ENCODE measurements at places on chromosomes 12 and 14.
A peak's percentile ranks its signal among the peaks of the same experiment; 100 is the strongest.

DNA sequence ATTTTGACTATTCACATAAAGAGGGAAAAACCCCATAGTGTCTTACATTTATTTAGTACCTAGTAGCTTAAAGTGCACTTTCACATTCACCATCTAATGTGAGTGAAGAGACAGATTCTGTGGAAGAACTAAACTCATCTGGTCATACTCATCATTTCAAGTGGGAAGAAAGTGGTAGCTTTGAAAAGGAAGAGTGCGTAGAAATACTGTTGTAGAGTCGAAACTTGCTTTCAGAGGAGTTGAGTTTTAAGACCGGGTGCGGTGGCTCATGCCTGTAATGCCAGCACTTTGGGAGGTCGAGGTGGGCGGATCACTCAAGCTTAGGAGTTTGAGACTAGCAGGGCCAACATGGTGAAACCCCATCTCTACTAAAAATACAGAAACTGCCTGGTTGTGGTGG lies 222.2 kb downstream of the ERC1 start:
- DNase-seq: no peak

GRCh38 chr12:8678661-8679111 lies 16.1 kb upstream of the MFAP5 start:
- DNase-seq: peak; percentile 56

DNA sequence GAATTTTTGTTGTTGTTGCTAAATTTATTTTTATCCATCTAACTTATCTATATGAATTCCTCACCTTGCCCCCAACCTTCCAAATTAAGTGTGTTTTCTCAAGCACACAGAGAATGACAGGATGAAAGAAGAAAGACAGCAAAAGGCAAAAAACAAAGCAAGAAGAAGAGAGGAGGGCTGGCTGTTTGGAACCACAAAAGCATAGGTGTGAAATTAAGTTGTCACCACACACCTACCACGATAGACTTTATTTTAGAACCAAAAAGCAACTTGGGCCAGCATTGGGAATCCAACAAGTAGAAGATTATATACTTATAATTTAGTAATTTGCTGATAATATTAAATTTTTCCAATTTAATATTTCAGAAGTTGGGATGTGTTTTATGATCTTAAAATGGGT lies 58.7 kb upstream of the REP15 start:
- DNase-seq: no peak

DNA sequence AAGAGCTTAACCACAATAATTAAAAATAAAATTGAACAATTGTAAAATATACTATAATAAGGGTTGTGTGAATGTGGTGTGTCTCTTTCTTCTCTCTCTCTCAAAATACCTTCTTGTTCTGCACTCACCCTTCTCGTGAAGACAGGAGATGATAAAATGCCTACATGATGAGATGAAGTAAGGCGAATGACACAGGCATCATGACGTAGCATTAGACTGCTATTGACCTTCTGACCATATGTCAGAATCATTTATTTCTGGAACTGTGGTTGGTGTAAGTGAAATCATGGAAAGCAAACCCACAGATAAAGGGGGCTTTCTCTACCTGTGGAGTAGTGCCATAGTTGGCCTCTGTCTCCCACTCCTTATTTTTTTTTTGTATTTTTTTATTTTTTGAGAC lies 37.8 kb upstream of the NUAK1 start:
- DNase-seq: no peak

- DNase-seq: no peak
Observed at GRCh38 chr12:93144109-93144508, 215.0 kb upstream of the EEA1 start.

DNA sequence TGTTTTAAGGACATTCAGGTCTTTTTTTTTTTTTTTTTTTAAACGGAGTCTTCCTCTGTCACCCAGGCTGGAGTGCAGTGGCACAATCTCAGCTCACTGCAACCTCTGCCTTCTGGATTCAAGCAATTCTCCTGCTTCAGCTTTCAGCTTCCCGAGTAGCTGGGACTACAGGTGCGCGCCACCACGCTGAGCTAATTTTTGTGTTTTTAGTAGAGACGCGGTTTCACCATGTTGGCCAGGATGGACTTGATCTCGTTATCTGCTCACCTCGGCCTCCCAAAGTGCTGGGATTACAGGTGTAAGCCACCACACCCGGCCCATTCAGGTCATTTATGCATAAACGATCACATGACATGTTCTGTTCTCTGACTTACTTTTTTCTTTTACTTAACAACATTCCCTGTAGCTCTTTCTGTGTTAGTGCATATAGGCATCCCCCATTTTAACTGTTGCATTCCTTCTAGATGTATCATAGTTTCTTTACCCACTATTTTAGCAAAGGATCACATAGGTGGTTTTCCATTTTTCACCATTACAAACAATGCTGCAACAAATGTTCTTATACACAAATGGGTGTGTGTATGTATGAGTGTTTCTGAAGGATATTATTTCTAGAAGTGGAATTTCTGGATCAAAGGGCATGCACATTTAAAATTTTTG lies 74.2 kb downstream of the ARF6 start:
- no peak for DNase-seq

- DNase-seq: no peak
Observed at GRCh38 chr14:51293149-51293911, 53.3 kb downstream of the TMX1 start.

- peak; percentile 75 for DNase-seq
Observed at GRCh38 chr14:61145034-61145902, 135.9 kb downstream of the TMEM30B start.

GRCh38 chr12:76265424-76266180 lies 82.6 kb downstream of the BBS10 start:
- no peak for DNase-seq

- DNase-seq: no peak
Observed at GRCh38 chr14:99169776-99170356, 102.1 kb downstream of the BCL11B start.

DNA sequence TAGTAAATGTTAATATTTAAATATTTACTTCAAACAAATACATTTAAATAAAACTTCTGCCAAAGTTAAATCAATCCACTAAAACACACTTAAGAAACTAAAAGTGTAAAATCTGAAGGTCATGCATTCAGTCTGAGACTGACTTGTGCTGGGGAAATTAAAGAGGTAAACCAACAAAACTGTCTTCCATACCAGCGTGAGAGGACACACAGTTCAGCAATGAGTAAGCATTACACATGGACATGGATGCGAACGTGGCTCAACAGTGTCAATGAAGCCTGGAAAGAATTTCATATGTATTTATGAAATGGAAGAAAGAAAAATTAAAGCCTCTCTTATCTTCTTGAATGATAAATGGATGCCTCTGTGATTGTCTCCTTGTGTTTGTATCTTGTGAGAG lies 1052.3 kb downstream of the AACS start:
- DNase-seq: no peak

- DNase-seq: peak; percentile 64
Observed at GRCh38 chr12:55906056-55906455, 21.6 kb downstream of the PYM1 start.

- DNase-seq: no peak
Observed at GRCh38 chr14:99407416-99407815, 73.2 kb downstream of the SETD3 start.

- DNase-seq: no peak
Observed at GRCh38 chr14:100304825-100305323, 1.4 kb downstream of the SLC25A29 start.

DNA sequence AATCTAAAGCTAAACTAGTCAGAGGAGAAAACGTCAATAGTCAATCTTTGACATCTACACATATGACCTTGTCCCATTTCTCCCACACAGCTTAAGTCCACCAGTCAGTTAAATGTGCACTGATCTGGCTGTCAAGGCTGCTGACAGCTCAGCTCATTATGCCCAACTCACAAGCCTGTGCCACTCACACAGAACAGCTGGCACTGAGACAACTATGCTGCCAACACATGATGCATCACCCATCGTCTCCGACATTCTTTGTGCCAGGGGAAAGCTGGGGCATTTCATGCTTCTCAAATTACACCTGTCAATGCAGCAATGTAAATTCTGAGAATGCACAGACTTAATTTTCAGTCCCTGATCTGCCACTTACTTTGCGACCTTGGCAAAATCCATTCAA lies 25.3 kb downstream of the GNS start:
- no peak for DNase-seq

DNA sequence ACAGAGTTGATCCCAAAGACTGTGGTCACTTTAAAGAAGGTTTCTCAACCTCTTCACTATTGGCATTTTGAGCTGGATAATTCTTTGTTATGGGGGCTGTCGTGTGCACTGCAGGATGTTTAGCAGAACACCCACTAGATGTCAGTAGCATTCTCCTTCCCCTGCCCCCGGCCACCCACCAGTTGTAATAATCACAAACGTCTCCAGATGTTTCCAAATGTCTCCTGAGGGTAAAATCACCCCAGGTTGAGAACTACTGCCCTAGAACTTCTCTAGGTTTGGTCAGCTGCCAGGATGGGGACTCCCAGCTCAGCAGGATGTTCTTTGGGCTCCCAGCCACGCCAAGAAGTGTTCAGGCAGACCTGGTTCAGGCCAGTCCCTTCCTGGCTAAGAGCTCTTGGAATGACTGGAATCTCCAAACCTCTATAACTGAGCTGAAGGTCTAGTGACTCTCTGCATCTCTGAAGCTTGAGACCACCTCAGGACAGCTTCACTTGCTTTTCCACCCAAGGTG lies 12.5 kb upstream of the AJUBA start:
- peak; percentile 55 for DNase-seq

GRCh38 chr12:52740584-52740983 lies 36.6 kb downstream of the KRT76 start:
- DNase-seq: no peak

DNA sequence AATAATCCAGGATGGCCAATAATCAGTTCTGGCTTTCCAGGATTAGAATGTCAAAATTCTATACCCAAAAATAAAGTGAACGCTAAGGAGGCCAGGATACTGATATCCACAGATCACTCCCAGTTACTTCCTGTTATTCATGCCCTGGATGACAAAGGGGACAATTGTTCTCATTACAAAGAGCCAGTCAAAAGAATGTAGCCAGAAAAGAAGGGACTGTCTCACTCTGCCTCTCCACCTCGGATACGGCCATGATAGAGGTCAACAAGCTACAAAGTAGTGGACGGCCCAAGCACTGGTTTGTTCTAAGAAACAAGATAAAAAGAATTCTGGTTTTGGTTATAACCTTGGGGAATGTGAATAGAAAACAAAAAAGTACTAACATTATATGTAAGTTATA lies 116.1 kb upstream of the ATF7IP start:
- no peak for DNase-seq

GRCh38 chr12:67068761-67069450 lies 200.3 kb upstream of the CAND1 start:
- DNase-seq: peak; percentile 14

DNA sequence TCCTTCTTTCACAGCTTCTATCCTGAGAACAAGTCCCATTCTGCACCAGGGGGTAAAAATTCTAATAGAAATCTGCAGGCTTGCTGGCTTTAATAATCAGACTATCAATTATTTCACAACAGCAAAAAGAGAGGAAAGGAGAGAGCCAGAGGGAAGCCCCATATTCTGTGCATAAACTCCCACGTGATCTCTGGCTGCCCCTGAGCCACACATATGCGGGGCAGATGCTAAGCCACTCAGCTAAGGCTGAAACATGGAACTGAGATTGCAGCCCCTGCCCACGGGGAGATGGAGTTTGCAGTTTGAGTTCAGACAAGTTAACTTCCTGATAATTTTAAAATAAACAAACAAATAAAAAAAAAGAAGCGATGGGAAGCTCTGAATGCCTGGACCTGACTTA lies 254.4 kb upstream of the CCDC196 start:
- no peak for DNase-seq

DNA sequence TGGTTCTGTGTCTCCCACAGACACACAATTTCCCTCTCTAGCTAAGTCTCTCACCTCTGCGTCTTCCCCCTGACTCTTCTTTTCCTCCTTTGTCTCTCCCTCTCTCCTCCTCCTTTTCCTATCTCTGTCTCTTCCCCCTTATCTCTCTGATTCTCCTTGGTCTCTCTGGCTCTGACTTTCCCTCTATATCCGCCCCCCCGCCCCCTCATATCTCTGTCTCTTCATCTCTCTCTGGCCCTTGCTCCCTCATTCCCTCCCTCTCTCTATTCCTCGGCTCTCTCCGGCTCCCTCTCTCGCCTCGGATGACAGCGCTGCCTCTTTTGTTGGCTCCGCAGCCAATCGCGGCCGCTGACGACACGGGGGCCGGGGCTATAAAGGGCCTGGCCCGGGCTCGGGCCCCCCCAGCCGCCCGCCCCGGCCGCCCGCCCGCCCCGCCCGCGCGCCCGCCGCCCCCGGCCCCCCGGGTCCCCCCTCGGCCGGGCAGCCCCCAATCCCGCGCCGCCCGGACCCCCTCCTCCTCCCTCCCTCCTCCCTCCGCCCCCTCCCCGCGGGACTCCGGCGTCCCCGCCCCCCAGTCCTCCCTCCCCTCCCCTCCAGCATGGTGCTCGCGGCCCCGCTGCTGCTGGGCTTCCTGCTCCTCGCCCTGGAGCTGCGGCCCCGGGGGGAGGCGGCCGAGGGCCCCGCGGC lies at the start of gene GDF11:
GDF11 (plus strand) TSS at position 404 of the 687 bp plus-strand sequence; CDS start at position 599, 195 bp downstream.
- peak; percentile 89 for DNase-seq

GRCh38 chr14:72444701-72445100 lies 449.2 kb downstream of the DPF3 start:
- DNase-seq: no peak

GRCh38 chr14:22505309-22505696 lies 83.7 kb downstream of the DAD1 start:
- no peak for DNase-seq

DNA sequence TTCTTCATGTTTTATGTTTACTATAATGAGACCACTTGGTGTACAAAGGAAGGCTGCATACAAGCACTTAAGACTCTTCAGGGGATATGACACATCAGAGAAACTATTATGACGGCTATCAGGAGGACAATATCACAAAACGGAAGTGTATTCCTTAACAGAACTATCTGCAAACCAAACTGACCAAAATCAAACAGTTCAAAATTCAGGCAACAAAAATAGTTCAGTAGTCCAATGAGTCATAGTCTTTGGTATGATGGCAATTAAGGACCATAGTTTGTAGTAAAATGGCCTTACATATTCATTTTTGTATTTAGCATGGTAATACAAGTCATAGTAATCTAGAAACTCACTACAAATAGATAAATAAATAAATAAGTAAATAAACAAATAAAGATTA lies 1638.7 kb upstream of the SEL1L start:
- DNase-seq: no peak

DNA sequence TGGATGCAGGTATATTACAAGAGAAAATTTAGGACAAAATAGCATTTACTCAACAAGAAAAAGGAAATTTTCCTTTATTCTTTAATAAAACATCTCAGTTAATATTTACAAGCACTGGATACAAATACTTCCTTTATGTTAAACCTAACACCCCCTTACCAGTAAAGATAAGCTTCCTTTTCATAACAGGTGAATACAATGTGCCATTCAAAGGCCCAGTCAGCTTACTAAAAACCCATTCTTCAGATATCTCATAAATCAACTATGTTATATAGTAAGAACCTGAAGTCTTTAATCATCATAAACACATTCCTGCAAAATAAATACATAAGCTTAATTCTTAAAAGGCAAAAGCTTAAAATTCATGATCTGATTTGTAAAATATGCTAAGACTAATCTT lies 52.6 kb downstream of the LRP6 start:
- DNase-seq: no peak

DNA sequence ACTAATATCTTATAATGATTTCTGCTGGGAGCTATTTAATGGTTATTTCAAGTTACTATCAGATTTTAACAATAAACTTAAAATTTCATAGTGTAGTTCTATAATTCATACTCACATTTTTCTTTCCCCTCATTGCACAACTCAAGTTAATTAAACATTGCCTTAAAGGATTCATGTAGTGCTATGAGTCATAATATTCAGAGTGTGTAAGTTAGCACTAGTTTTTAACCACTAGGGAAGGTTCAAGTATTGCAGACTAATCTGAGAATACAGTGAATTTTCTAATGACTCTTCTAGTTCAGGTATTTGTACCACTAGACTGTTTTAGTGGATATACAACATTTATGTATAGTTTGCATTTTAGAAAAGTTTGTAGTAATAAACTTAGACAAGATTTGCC lies 49.9 kb downstream of the FOXA1 start:
- DNase-seq: no peak

Data from hepatic stellate cell (primary cell).